ENCODE measurements at places on chromosomes 3 and 15.

GRCh38 chr3:89606151-89606550 is 498.7 kb downstream of the EPHA3 start:
- no peak for DNase-seq

DNA sequence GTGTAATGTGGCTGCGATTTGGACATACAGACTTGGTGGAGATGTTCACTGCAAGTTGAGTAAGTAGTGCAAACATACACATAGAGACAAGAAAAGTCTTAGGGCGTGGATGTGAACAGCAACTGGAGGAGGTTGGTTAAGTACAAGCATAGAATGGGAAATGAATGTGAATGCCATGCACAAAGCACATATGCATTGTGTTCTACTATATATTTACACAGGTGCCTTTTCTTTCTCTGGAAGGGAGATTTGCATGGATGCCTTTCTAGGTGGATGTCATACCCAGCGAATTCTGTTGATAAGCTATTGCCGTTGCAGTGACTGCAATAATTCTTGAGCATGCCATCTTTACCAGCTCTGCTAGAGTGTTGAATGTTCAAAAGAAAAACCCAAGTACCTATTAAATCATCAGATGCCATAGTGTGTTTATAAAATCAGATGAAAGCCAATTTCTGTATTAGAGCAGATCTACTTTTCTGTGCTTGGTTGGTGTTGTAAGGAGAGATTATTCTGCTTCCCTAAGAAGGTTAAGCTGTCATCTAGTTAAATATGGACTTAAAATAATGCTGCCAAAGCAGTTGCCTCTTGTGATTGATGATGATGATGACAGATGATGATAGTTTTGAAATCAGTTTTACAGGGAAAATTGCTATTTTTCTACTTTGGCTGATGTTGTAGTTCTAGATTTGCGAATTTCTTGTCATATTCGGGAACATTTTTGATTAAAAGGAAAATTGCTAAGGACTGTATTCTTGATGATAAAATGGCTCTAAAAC is 148.4 kb downstream of the CNTN4 start:
- no peak for DNase-seq

DNA sequence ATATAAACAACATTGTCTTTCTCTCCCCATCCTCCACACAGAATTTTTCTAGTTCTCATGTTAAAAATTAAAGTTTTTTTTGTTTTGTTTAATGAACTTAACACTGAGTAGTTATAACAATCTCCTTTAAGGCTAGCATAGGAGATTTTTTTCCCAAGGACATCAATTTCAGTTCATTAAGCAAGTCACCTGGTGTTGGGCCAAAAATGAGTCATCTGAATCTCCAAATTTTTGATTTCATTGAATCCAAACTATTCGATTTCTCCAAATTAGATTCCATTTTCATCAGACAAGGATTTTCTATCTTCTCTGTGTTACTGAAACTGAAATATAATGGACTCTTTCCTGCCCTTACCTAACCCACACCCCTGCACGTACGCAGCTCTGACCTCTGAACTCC is 631.4 kb upstream of the MDFIC2 start:
- no peak for DNase-seq

DNA sequence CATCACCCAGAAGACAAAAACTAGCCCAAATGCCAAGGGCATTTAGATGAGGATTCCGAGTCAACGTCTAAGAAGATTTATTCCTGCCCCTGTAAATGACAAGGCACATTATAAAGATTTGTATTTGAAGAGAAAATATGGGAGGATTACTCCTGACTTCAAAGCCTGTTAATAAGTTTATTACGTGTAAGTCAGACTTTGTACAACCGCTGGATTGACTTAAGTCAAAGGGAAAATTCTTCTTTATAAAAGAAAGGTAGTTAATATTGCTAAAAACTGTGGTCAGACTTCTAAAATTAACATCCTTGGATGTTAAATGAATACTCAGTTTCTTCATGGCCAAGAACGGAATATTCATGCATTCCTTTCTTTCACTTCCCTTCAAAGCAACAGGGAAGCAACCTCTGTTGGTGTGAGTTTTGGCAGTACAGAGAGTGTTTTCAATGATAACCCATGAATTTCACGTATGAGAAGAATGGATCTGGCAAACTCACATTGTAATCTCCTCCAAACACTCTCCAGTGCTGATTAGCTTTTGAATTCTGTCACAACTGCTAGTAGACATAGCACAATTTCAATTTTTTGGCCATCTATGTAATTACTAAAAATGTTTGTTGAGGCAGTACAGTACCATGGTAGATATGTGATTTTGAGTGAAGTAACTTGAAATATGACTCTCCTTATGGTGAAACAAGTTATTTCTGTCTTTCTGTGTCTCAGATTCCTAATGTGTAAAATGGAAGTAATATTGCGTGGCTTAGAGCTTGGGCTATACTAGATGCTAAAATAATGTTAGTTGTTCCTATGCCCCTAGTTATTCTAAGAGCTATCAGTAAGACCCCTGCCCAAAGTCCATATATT is 62.0 kb downstream of the PLD1 start:
- no peak for DNase-seq

DNA sequence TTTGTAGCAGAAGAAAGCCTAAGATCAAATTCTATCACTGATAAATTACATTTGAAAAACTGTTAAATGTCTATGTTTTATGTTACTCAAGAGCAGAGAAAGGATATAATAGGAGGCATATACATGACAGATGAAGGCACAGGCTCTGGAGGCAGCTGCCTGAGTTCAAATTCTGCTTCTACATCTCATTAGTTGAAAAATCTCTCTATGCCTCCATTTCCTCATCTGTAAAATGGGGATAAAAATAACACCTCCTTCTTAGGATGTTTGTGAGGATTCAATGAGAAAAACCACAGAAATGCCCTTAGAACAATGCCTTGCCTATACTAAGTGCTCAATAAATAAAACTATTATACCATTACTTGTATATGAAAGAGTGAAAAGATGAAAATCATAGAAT is 21.0 kb downstream of the TP53BP1 start:
- no peak for DNase-seq

GRCh38 chr3:55875113-55875512 is 388.0 kb upstream of the WNT5A start:
- DNase-seq = no peak

GRCh38 chr15:61069394-61070075 is 159.6 kb downstream of the RORA start:
- no peak for DNase-seq

- no peak for DNase-seq
Measured at GRCh38 chr15:68479870-68480269, 47.9 kb upstream of the ITGA11 start.

DNA sequence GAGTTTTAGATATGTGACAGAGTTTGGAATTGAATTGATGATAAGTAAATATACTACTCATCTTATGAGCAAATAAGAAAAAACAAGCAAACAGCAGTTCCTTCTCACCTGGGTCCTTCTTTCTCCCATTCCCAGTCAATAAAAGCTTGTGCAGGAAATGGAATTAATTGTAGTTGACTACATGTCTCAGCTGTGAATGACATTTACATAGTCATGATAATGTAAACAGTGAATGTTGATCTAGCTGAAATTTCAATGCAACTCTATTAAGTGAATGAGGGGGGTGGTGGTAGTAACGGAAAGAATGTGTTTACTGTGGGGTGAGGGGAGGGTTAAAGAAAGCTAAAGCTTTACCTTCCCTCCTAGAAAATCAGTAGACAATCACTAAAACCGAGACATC is 76.2 kb downstream of the NFKBIZ start:
- no peak for DNase-seq

- DNase-seq = no peak
Measured at GRCh38 chr3:67030785-67031740, 33.0 kb downstream of the KBTBD8 start.

DNA sequence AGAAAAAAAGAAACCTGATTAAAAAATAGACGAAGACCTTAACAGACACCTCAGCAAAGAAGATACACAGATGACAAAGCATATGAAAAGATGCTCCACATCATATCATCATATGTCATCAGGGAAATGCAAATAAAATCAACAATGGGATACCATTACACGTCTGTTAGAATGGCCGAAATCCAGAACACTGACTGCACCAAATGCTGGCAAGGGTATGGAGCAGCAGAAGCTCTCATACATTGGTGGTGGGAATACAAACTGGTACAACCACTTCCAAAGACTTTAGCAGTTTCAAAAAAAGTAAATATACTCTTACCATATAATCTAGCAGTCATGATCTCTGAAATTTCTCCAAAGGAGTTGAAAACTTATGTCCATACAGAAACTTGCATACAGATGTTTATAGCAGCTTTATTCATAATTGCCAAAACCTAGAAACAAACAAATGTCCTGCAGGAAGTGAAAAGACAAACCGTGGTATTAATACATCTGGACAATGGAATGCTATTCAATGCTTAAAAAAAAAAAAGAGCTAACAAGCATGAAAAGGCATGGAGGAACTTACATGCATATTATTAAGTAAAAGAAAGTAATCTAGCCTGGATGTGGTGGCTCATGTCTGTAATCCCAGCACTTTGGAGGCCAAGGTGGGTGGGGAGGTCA is 107.4 kb downstream of the HES1 start:
- DNase-seq = no peak

DNA sequence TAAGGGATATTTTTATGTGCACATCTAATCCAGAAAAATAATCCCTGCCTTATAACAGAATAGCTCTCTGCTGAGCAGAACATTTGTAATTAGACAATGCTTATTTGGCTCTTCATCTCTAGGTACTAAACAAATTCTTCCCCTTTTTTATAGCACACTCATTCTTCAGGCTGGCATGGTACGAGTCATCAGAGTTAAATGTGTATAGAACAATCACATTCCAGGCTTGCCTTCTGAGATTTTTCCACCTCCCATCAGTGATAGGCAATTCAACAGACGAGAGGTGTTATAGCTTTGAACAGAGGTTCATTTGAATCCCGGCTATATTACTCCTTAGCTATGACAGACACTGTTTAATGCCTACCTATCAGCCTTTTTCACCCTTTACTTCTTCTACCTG is 21.4 kb upstream of the SPPL2A start:
- DNase-seq = no peak

DNA sequence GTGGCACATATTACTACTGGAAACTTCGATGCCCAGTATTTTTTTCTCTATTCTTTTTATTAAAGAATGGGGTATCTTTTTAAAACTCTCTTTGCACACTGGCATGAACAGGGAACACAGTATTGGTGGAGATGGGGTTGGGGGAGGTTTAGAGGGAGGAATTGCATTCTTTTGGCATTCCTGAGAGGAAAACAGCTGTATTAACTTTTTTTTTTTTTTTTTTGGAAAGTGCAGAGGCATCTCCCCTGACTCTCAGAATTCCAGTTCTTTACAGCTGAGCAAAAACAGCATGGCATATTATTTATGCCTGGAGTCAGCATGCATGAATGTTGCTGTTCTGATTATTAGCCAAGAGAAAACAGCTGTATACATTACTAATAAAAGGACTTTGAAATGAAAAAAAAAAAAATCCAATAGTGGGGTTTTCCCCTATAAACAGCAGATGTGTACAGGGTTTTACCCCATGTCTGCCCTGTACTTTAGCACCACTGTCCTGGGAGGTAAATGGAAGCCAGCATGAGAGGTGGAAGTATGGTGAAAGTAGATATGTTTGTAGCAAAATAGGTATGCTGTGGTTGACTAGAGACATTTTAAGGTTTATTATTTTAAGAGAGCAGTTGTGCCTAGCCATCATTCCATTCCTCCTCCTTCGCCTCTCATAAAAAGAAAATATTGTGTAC is 132.2 kb downstream of the FNDC3B start:
- DNase-seq = no peak

GRCh38 chr3:104952146-104952972 is 414.4 kb upstream of the ALCAM start:
- DNase-seq = no peak

GRCh38 chr3:60754617-60755016 is 496.6 kb downstream of the FHIT start:
- DNase-seq = no peak

- DNase-seq = no peak
Measured at GRCh38 chr3:106963442-106963841, 413.8 kb upstream of the CCDC54 start.

- no peak for DNase-seq
Measured at GRCh38 chr15:39581793-39582285, 960 bp downstream of the THBS1 start.

DNA sequence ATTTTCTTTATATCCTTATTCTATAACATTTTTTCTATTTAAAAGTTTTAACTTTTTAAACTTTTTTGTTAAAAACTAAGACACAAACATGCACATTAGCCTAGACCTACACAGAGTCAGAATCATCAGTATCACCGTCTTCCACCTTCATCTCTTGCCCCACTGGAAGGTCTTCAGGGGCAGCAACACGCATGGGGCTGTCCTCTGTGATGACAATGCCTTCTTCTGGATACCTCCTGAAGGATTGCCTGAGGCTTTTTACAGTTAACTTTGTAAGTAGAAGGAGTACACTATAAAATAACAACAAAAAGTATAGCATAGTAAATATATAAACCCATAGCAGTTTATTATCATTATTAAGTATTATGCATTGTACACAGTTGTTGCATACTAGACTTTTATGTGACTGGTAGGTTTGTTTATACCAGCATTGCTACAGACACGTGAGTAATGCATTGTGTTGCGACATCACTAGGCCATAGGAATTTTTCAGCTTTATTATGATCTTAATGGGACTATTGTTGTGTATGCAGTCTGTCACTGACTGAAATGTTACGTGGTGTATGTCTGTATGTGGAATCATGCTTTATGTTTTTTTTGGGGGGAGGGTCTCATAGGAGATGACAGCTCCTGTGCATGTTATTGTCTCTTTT is 18.2 kb downstream of the ATP1B3 start:
- no peak for DNase-seq

DNA sequence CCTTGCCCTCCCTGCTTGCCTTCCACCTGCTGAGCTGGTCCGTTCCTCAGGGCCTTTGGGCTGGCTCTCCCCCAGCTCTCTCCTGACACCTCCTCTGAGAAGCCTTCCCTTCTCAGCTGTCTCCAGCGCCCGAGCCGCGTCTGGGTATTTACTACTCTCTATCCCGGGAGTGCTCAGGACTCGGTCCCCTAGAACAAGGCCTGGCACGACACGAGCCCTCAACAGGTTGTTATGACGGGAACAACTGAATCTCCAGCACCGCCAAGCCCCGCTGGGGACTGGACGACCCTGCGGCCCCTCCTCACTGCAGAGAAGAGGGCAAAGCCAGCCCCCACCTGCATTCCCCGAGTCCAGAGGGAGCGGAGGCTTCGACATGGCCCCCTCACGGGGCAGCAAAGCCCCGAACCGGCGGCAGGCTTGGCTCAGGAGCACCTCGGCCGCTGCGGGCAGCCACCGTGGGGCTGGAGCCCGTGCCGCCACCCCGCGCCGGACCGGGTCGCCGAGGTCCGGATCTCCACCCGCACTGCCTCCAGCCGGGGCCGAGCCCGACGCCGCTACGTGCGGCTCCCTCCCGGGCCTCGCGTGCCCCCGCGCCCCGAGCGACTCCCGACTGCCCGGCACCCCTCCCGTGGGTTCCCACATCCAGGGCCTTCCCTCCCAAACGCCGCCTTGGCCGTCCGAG is 792 bp downstream of the TPRA1 start:
- no peak for DNase-seq

GRCh38 chr15:91954292-91954691 is 100.8 kb downstream of the SLCO3A1 start:
- no peak for DNase-seq

- no peak for DNase-seq
Measured at GRCh38 chr3:165640970-165641369, 196.3 kb downstream of the BCHE start.

Measured in hypothalamus (tissue), 51 donors.